ENCODE measurements at places on chromosomes 1 and 21.
A peak's percentile ranks its signal among the peaks of the same experiment; 100 is the strongest.

DNA sequence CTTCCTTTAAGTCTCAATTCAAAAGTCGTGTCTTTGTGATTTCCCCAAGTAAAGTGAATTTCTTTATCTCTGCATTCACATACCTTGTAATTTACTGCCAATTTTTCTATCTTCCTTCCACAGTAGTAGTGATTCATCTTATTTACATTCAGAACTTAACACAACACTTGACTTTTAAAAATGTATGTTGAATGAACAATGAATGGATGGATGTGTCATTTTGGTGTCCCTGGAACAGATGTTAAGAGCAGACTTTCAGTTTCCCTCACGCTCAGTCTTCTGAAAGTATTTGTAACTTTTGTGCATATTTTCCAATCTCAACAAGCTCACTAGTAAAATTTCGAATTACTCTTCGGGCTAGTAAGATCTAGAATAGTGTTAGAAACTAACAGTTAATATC lies 352.0 kb downstream of the HHIPL2 start:
- DNase-seq, result no peak

- no peak for DNase-seq
These were observed 758.0 kb upstream of the B3GALT2 start for GRCh38 chr1:193944454-193944853.

DNA sequence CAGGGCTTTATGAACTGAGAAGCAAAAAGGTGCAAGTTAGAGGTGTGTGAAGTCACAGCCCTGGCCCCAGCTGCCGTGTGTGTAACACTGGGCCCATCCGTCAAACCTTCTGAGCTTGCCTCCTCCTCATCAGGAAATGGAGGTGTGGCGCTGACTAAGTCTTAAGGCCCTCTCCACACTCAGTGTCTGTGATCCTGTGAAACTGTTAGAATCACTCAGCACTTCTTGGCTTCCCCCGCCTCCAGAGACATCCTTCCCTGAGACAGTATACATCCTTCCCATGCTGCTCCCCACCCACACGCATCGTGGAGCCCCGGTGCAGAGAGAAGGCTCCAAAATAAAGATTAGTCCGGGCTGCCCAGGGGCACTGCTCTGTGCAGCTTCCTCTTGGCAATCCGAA lies 33.3 kb downstream of the LRP8 start:
- DNase-seq, result no peak

GRCh38 chr1:23664837-23665795 lies 26.5 kb upstream of the RPL11 start:
- peak; percentile 72 for DNase-seq

DNA sequence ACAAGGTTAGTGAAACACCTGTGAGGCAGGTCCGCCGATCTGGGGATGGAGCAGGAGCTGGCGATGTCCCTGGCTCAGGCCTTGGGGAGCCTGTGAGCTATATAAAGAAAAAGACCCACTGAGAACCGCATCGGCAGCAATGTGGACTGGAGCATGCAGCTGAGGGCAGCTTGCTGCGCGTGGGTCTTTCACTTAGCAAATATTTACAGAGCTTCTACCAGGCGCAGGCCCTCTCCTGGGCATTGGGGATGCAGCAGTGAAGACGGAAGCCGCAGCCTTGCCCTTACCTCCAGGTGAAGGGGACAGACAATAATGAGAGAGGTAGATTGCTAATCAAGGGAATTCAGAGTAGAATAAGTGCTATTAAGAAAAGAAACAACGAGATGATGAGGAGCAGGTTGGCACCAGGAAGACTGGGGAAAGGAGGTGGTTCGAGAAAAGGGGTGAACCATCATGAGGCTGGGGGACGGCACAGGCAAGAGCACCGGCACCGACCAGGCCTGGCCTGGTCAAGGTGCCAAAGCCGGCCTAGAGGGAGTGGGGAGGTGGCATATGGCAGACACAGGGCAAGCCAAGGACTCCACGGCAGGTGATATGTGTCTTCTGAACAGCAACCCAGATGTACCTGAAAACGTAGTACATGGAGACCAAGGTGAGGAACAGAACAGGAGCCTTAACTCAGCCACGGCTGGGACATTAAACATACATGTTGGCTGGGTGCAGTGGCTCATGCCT lies 60.7 kb upstream of the PAX7 start:
- DNase-seq, result no peak

- peak; percentile 23 for DNase-seq
These were observed 73.9 kb upstream of the VTCN1 start for GRCh38 chr1:117284399-117285215.

- DNase-seq, result no peak
These were observed 4.4 kb downstream of the PIGR start for GRCh38 chr1:206941766-206942418.

DNA sequence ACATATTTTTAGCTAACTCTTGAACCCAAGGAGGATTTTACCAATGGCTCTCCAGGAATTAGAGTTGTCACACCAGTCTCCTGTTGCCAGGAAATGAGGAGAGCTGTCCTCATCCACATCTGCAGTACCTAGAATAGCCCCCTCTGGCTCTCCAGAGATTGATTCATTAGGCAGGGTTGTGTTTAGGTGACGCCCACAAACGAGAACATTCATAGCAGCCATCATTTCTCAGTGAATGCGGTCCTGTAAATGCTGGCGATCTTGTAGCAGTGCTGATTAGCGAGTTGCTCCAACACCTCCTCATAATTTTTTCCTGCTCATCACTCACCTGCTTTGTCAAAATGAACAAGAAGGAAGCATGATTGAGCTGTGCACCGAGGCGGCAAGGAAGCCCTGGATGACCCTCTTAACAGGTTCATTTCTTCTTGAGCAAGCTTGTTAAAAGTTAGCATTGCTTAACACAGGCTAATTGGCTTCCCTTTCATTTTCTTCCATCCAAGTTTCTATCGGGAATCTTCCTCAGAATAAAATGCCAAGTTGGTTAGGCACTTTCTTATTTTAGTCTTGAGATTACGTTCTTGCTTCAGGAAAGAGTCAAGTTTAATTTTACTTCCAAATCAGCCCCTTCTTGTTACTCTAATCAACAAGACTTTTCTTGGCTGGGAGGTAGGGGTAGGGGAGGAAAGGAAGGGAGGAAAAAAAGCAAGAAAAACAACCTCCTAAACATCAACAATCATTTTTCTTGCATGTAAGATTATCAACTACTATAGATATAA lies 16.5 kb upstream of the KLHDC8A start:
- DNase-seq, result no peak

- no peak for DNase-seq
These were observed 2.2 kb downstream of the NUDC start for GRCh38 chr1:26923711-26924110.

DNA sequence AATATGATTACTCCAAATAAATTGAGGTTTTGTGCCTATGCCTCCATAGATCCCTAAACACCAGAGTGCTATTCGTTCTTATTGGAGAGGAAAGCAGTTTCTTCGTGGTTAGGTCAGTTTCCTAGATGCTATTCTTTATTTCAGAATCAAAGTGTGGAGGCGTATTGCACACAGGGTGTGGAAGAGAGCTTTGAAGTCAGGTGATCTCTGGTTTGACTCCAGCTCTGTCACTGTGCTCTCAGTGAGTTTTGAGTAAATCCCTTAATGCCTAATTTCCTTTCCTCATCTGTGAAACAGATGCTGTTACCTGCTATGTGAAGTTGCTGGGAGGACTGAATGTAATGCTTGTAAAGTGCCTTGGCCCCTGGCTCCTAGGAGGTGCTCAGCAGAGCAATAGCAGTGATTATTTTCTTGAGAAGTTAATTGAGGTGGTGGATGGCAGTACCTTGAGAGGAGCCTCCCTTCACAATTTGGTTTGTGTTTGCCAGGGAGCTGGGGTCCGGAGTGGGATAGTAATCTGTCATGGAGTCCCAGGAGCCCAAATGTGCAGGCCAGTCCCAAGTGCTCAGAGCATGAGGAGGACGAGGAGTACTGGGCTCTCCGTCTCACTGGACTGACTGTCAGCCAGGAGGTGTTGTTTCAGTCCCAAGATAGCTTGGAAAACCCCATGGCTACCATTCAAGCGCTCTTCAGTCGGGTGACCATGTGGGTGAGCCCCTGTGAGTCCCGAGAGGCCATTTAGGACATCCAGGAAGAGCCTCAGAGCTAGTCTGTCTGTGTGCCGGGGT lies 14.9 kb downstream of the NTPCR start:
- DNase-seq, result no peak

- no peak for DNase-seq
These were observed 147.4 kb upstream of the COL6A1 start for GRCh38 chr21:45834026-45834715.

GRCh38 chr1:201153474-201154388 lies 543 bp downstream of the TMEM9 start:
- peak; percentile 37 for DNase-seq

DNA sequence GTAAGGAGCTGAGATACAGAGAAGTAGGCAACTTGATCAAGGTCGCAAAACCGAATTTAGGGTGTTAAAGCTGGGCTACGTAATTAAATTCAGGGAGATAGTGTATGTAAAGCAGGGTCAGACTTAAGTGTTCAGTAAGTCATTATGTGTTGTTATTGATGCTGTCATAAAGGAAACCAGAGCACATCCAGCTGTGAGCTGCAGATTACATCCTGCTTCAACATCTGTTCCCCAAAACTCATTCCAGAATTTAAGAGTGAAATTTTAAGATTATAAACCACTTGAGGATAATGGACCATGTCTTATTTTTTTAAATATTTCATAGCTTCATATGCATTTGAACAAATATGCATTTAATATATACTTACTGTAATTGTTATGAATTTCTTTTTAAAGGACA lies 49.7 kb downstream of the IVNS1ABP start:
- DNase-seq, result no peak

DNA sequence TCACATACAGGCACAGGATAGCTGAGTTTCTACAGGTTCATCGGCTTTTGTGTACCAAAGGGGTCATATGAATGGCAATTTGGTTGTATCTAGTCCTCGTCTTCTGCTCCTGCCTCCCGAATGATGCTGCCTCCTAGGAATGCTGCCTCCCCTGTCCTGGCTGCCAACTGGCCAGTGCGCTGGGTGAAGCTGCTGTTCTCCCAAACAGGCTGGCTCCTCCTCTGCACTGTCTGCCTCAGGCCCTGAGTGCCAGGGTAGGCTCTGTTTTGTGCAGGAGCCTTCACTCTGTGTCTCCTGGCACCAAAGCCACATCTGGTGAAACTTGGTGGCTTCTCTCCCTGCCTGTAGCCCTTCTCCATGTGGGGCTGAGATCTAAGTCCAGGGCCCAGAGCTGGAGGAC lies 60.3 kb downstream of the RHOU start:
- peak; percentile 54 for DNase-seq

DNA sequence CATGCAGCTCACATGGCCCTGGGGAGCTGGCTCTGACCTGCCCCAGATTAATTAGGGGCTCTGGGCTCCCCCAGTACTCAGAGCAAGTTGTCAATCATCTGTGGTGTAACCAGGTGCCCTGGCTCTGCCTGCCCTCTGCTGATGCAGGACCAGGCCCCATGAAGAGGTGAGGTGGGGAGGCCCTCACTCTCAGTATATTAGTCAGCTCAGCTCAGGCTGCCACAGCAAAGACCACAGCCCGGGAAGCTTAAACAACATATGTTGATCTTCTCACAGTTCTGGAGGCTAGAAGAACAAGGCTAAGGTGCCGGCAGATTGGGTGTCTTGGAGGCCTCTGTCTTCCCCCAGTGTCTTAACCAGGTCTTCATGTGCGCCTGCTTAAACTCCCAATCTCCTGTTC lies 66.5 kb downstream of the FCRL5 start:
- no peak for DNase-seq

- peak; percentile 83 for DNase-seq
These were observed 126.5 kb downstream of the AKT3 start for GRCh38 chr1:243723458-243724043.

DNA sequence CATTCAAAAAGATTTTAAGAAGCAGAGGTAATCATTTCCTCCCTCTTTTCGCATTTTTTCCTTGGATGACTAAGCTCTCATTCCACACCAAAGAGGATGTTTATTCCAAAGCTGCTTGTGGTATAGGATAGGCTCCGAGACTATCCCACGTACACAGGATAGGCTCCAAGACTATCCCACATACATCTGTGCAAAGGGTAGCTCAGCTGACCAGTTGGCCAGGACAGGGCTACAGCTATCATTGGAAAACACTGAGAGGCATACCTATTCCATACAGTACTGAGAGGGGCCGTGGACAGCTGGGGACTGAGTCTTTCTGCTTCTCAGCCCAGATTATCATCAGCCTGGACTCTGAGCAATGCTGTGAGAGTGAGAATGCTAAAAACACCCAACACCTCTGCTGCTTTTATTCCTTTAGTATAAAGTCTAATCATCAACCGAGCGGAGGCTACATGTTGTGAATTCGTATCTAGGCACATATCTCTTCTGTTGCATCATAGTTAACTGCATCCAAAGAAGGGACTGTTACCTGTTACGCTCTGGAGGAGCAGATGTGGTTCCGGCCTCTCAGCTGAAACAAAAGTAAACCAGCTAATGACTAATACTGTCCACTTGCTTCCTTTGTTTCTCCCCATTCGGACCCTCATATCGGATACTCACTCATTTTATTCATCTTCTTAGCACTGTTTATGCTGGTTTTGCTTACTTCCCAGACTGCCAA lies 141.0 kb downstream of the TNFSF18 start:
- DNase-seq, result peak; percentile 76

GRCh38 chr1:10170239-10170574 lies 40.2 kb upstream of the KIF1B start:
- no peak for DNase-seq

DNA sequence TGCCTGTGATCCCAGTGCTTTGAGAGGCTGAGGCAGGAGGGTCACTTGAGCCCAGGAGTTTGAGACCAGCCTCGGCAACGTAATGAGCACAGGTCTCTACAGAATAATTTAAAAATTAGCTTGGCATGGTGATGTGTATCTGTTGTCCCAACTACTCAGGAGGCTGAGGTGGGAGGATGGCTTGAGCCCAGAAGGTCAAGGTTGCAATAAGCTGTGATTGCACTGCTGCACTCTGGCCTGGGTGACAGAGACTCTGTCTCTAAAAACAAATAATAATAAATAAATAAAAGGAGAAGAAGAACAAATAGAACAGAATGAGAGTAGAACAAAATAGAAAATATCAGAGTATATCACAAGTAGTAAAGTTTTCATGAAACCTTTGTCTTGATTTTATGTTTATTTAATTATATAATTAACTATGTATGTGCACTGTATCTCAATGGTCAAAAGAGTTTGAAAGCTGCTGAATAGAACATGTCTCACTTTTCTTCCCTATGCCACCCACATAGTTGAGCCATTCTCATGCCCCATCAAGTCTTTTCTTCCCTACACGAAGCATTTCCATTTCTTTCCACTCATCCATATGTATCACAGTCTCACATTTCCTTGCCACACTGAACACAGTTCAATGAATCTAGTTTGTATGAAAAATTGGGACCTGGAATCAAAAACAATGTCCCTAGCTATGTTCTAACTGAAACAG lies 22.9 kb upstream of the APOBEC4 start:
- DNase-seq, result no peak

GRCh38 chr1:216926720-216927510 lies 203.7 kb upstream of the ESRRG start:
- no peak for DNase-seq
